ENCODE measurements at places on chromosomes 13 and 19. TPM values are rescaled to one million over a fixed set of nuclear protein-coding genes. Genes with fewer than 3 reads are reported as not detected.

- DNase-seq, result peak; percentile 58
Observed at GRCh38 chr13:27712421-27712820, 79.9 kb upstream of the GSX1 start.

DNA sequence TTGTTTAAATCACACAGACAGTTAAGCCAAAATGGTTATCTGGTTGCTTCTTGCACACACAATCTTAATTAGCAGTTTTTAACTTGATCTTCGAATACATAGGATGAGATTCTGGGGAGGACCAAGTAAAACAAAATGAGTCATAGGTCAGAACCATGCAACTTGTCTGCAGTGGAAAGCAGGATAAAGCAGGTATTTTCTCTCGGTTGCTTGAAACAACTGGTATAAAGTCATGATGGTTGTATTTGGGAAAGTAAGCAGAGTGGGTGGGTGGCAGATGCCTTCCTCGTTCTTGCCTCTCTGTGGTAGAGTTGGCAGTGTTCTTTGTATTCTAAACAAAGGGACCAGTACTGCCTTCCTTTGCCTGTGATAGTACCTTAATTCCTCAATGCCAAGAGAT is 167.0 kb downstream of the COG6 start:
- DNase-seq, result no peak

GRCh38 chr13:39810091-39810877 is 154.8 kb downstream of the COG6 start:
- DNase-seq, result no peak

- no peak for DNase-seq
Observed at GRCh38 chr19:51637362-51637978, 7.3 kb upstream of the SIGLEC5 start.

GRCh38 chr13:106551751-106552150 is 16.2 kb downstream of the ARGLU1 start:
- no peak for DNase-seq

Gene SLC35E1
- total RNA-seq, result 23.9 TPM

Gene PSG11
- not detected for total RNA-seq

Gene PIN1
- 57.8 TPM for total RNA-seq

Gene CLDND2
- not detected for total RNA-seq

DNA sequence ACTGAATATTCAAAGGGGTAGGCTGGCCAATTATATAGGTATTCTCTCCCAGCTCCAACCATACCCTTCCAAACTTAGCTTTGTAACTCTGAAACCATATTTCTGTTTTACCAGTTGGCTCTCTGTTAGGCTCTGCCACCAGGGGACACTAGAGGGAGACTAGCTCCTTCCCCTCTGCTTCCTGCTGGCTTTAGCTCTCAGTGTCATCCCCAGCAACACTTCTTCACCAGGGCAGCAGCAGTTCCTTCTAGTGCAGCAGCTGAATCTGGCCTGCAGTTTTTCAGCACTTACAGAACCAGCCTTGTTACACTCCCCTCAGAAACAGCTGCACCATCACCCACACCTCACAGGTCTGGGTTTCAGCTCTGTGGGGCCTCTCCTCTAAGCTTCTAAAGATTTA is 51.0 kb upstream of the DOCK9 start:
- DNase-seq, result no peak

Data from Peyer's patch (tissue), 4 donors.